Chondrocyte (in vitro differentiated cells): ENCODE measurements at places on chromosomes 3 and 15. TPM values are rescaled to one million over a fixed set of nuclear protein-coding genes. Genes with fewer than 3 reads are reported as not detected.
A peak's percentile ranks its signal among the peaks of the same experiment; 100 is the strongest.

Gene LRTM1
- not detected in 3 replicates for total RNA-seq

DNA sequence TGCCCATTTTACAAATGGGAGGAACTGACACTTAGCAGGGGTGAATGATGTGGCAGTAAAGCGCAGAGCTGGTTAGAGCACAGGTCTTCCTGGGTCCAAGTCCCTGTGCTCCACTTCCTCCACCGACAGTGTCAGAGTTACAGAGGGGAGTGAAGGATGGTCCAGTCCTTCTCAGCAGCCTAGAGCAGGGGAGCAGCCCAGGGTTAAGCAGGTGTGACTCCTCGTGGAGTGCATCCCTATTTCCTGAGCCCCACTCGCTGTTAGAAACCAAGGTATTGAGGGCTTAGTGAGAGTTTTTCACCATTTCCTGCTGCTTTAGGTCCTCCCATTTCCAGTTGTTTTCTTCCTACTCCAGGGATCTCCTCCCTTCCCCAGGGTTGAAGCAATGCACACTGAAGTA, 75.4 kb downstream of the GHSR start:
- H3K36me3 ChIP-seq = peaks cover 26% of the 10 kb centered on the region
- no peak overlapping the region for H3K27ac ChIP-seq
- peaks cover under 1% of the 10 kb centered on the region for H3K4me1 ChIP-seq
- H3K4me3 ChIP-seq = no peak overlapping the region
- H3K27me3 ChIP-seq = no peaks in the 10 kb centered on the region

GRCh38 chr3:85785766-85786165, 827.0 kb downstream of the CADM2 start:
- H3K36me3 ChIP-seq = no peaks in the 10 kb centered on the region
- no peak for DNase-seq
- H3K4me1 ChIP-seq = peaks cover 3% of the 10 kb centered on the region
- peaks cover 1% of the 10 kb centered on the region for H3K27me3 ChIP-seq

DNA sequence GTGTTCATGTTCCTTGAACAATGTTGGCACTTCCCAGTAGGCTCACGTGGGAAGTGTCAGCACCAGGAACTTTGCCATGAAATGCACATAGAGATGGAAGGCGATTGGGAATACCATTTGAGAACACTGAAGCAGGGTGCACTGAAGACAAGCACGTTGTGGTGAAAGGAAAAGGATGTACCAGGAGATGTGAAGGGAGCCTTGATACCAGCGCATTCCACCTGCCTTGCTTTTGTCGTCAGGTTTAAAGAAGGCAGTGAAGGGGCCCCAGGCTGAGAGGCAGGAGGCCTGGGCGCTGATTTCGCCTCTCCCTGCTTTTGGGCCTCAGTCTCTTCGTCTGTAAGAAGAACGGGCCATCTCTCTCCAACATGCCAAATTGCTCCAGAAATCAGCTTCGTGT, 194.5 kb upstream of the HES1 start:
- H3K4me3 ChIP-seq = no peak overlapping the region
- H3K27ac ChIP-seq = no peak overlapping the region
- no peaks in the 10 kb centered on the region for H3K36me3 ChIP-seq
- H3K4me1 ChIP-seq = no peaks in the 10 kb centered on the region
- DNase-seq = no peak

- no peaks in the 10 kb centered on the region for H3K27me3 ChIP-seq
- no peak overlapping the region for H3K27ac ChIP-seq
- H3K4me1 ChIP-seq = no peaks in the 10 kb centered on the region
- no peak overlapping the region for H3K4me3 ChIP-seq
Observed at GRCh38 chr3:26145769-26146168, 355.9 kb downstream of the OXSM start.

GRCh38 chr3:14391033-14391432, 11.4 kb upstream of the SLC6A6 start:
- no peak overlapping the region for H3K4me3 ChIP-seq
- H3K4me1 ChIP-seq = peaks cover 54% of the 10 kb centered on the region
- no peaks in the 10 kb centered on the region for H3K36me3 ChIP-seq
- H3K27ac ChIP-seq = peak overlapping the region; percentile 89

DNA sequence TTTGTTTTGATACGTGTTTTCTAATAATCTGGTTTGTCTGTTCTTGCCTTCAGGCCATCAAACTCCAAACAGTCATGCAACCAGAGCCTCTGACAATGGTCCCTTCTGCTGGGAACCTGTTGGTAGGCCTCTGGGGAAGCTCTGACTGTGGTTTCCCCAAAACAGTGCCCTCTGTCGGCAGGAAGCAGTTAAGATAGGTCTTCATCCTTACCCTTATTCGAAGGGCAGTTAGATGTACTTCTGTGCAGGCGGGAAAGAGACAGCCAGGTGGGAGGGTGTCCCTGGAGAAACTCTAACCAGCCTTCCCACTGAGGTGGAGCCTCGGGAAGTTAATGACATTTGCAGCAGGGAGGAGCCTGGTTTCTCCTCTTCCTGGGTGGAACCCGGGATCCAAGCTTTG, 81.6 kb upstream of the CHMP2B start:
- H3K27me3 ChIP-seq = peaks cover 7% of the 10 kb centered on the region
- H3K36me3 ChIP-seq = peaks cover 7% of the 10 kb centered on the region
- H3K27ac ChIP-seq = no peak overlapping the region
- no peaks in the 10 kb centered on the region for H3K4me1 ChIP-seq

DNA sequence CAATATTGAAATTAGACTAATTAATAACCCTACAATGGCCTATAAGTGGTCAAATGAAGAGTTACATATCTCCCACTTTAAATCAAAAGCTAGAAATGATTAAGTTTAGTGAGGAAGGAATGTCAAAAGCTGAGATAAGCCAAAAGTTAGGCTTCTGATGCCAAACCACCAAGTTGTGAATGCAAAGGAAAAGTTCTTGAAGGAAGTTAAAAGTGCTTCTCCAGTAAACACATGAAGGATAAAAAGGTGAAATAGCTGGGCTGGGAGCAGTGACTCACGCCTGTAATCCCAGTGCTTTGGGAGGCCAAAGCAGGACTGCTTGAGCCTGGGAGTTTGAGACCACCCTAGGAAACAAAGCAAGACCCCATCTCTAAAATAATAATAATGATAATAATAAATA, 46.9 kb upstream of the DCUN1D1 start:
- H3K27ac ChIP-seq = no peak overlapping the region
- H3K36me3 ChIP-seq = peaks cover 35% of the 10 kb centered on the region
- H3K4me1 ChIP-seq = peaks cover 6% of the 10 kb centered on the region
- DNase-seq = no peak
- no peaks in the 10 kb centered on the region for H3K27me3 ChIP-seq

- no peak for DNase-seq
- no peak overlapping the region for H3K4me3 ChIP-seq
- no peaks in the 10 kb centered on the region for H3K4me1 ChIP-seq
- H3K27me3 ChIP-seq = no peaks in the 10 kb centered on the region
- no peak overlapping the region for H3K27ac ChIP-seq
Observed at GRCh38 chr3:6039971-6040370, 820.9 kb upstream of the GRM7 start.

GRCh38 chr3:113354307-113354706, 87.0 kb downstream of the CFAP44 start:
- H3K27me3 ChIP-seq = no peaks in the 10 kb centered on the region
- no peak overlapping the region for H3K27ac ChIP-seq
- H3K4me1 ChIP-seq = no peaks in the 10 kb centered on the region
- no peaks in the 10 kb centered on the region for H3K36me3 ChIP-seq

DNA sequence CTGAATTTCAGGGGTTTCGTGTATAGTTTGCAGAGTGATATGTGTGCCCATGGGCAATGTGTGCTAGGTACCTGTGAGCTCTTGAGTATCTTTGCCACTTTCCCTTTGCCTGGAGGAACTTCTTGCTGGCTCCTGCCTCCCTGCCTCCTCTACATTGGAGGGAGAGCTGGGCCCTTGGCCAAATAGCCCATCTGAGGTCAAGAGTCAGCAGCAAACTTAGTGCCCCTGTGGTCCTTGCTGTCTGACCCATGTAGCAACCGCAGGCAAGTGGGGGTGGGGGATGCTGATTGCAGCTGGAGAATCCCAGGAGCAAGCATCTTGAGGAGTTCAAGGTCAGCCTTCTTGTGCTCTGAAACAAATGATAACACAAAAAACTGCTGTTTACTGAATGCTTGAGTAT, 5.4 kb upstream of the TBC1D21 start:
- H3K27ac ChIP-seq = no peak overlapping the region
- H3K36me3 ChIP-seq = peaks cover 5% of the 10 kb centered on the region
- peaks cover 73% of the 10 kb centered on the region for H3K27me3 ChIP-seq
- no peak for DNase-seq

DNA sequence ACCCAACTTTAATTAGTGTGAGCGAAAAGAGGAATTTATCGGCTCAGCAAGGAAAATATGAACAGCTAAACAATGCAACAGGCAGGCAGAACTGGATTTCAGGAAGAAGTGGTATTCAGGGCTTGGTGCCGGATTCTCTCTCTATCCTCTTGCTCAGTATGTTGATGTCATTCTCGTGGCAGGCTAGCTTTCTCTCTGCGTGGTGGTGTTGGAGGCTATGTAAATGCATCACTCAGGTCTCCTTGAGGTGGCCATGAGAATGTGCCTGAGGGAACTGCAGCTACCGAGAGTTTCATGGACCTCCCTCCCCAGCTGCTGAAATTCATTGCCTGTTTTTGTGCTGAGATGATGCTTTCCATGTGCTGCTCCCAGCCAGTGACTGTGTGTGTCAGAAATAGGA, 18.3 kb upstream of the SYN2 start:
- H3K4me3 ChIP-seq = no peak overlapping the region
- H3K4me1 ChIP-seq = no peaks in the 10 kb centered on the region
- DNase-seq = no peak

- H3K27me3 ChIP-seq = peaks cover 64% of the 10 kb centered on the region
- H3K4me3 ChIP-seq = no peak overlapping the region
Observed at GRCh38 chr3:72248389-72248761, 463.4 kb upstream of the PROK2 start.

- H3K27ac ChIP-seq = no peak overlapping the region
- no peaks in the 10 kb centered on the region for H3K36me3 ChIP-seq
- H3K4me3 ChIP-seq = no peak overlapping the region
- H3K27me3 ChIP-seq = no peaks in the 10 kb centered on the region
Observed at GRCh38 chr3:168341192-168341815, 245.6 kb upstream of the GOLIM4 start.

GRCh38 chr15:25875566-25875965, 12.4 kb upstream of the ATP10A start:
- H3K4me3 ChIP-seq = no peak overlapping the region
- H3K27ac ChIP-seq = no peak overlapping the region
- H3K4me1 ChIP-seq = peaks cover 30% of the 10 kb centered on the region
- no peak for DNase-seq
- H3K36me3 ChIP-seq = no peaks in the 10 kb centered on the region

DNA sequence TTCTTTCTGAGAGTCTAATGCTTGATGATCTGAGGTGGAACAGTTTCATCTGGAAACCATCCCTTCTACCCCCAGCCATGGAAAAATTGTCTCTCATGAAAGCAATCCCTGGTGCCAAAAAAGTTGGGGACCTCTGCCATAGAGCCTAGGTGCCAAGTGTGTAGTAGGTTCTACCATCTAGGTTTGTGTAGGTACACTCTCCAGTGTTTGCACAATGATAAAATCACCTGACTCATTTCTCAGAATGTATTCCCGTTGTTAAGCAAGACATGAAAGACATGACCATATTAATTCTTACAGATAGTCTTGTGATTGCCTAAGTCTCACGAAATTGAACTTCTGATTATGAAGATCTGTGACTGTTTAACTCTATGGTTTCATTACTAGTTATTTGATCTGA, 68.6 kb downstream of the KAT2B start:
- DNase-seq = no peak
- H3K36me3 ChIP-seq = no peaks in the 10 kb centered on the region
- H3K4me1 ChIP-seq = no peaks in the 10 kb centered on the region
- H3K27me3 ChIP-seq = no peaks in the 10 kb centered on the region

Gene C3orf85
- total RNA-seq = not detected in 3 replicates

DNA sequence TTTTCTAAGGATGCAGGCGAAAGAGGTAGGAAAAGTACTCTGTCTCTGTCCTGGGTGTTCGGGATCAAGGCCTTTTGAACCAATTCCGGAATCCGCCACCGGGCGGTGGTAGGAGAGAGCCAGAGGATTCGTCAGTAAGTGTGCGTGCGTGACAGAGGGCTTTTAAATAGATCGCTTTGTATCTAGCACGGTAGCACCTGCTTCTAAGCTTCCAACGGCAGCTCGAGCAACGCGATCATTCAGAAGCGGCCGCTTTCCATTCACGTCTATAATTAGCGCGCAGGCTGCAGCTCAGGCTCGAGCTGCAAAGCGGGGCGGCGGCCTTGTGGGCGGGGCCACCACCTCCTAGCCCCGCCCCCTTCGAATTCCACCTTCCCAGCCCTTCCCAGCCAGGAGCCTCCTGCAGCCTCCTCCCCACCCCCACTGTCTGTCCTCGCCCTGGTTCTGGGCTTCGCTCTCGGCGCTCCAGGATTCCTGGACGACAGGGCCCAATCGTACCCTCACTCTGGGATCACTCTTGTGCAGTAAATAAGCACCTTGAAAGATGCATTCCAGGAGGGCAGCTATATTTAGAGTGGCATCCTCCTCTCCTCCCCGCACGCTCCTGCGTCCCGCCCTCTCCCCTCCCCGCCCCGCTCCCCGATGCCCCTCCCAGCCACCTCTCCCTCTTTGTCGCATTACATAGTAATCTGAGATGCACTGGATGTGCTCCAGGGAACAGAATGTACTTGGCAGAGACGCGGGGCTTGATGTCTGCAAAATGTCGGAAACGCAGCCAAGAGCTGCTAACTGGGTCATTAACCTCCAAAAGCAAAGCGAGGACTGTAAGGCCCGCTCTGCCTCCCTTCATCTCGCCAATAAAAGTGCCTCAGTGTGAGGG, 224.1 kb upstream of the TPRG1 start:
- DNase-seq = peak; percentile 93
- H3K36me3 ChIP-seq = no peaks in the 10 kb centered on the region
- no peaks in the 10 kb centered on the region for H3K27me3 ChIP-seq
- H3K27ac ChIP-seq = peak overlapping the region; percentile 100

- H3K36me3 ChIP-seq = peaks cover 2% of the 10 kb centered on the region
- no peaks in the 10 kb centered on the region for H3K27me3 ChIP-seq
- no peak for DNase-seq
Observed at GRCh38 chr15:100928632-100929280, 9.6 kb downstream of the LRRK1 start.

Gene LYZL4
- not detected in 3 replicates for total RNA-seq

Gene CADPS
- total RNA-seq = not detected in 3 replicates

DNA sequence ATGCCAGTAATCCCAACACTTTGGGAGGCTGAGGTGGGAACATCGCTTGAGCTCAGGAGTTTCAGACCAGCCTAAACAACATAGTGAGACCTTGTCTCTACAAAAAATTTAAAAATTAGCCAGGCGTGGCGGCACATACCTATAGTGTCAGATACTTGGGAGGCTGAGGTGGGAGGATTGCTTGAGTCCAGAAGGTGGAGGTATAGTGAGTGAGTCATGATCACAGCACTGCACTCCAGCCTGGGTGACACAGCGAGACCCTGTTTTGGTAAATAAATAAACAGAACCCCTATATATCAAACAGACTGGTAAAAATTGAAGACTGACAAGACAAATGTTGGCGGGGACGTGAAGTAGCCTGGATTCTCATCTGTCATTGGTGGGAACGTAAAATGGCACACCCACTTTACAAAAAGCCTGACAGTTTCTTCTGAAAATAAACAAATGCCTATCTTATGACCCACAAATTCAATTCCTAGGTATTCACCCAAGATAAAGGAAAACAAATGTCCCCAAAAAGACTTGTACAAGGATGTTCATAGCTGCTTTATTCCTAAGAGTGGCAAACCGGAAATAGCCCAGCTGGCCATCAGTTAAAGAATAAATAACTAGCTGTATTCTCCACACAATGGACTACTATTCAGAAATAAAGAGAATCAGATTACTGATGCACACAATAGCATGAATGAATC, 47.0 kb upstream of the GK5 start:
- H3K36me3 ChIP-seq = no peaks in the 10 kb centered on the region
- DNase-seq = no peak
- no peak overlapping the region for H3K27ac ChIP-seq
- H3K27me3 ChIP-seq = no peaks in the 10 kb centered on the region
- H3K4me3 ChIP-seq = no peak overlapping the region
- peaks cover 19% of the 10 kb centered on the region for H3K4me1 ChIP-seq
